Natural killer cell treated with Interleukin-12 subunit alpha and Interleukin-12 subunit beta and Interleukin-15 and Interleukin-18, amount 100 ng/mL, for 72 hours (primary cell): ENCODE measurements at places on chromosomes 13 and 19. TPM values are rescaled to one million over a fixed set of nuclear protein-coding genes. Genes with fewer than 3 reads are reported as not detected.
A peak's percentile ranks its signal among the peaks of the same experiment; 100 is the strongest.

- no peak overlapping the region for H3K4me3 ChIP-seq
- H3K27me3 ChIP-seq, result no peaks in the 10 kb centered on the region
- H3K27ac ChIP-seq, result no peak overlapping the region
- no peak for DNase-seq
These were observed 5.3 kb upstream of the ACTN4 start for GRCh38 chr19:38642176-38642575.

- no peak overlapping the region for H3K4me3 ChIP-seq
- no peaks in the 10 kb centered on the region for H3K4me1 ChIP-seq
- DNase-seq, result no peak
These were observed 236.9 kb downstream of the COL4A1 start for GRCh38 chr13:110070046-110070445.

DNA sequence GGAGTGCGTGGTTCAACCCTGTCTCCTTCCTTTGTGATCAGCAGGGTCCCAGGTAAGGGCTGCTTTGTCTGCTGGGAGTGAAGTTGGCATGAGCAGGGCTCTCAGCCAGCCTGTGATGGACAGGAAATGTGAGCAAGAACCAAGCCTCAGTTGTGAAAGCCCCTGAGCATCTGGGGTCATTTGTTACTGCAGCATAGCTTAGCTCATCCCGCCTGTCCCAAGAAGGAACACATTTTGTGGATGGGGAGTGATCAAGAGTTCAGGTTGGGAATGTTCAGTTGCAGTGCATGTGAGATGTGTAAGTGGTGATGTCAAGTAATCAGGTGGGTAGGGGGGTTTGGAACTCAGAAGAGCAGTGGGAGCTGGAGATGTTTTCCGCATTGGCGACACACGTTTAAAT, 152.4 kb downstream of the DPF1 start:
- no peaks in the 10 kb centered on the region for H3K27me3 ChIP-seq
- peaks cover 6% of the 10 kb centered on the region for H3K4me1 ChIP-seq
- no peak overlapping the region for H3K4me3 ChIP-seq
- no peak for DNase-seq
- no peak overlapping the region for H3K27ac ChIP-seq

DNA sequence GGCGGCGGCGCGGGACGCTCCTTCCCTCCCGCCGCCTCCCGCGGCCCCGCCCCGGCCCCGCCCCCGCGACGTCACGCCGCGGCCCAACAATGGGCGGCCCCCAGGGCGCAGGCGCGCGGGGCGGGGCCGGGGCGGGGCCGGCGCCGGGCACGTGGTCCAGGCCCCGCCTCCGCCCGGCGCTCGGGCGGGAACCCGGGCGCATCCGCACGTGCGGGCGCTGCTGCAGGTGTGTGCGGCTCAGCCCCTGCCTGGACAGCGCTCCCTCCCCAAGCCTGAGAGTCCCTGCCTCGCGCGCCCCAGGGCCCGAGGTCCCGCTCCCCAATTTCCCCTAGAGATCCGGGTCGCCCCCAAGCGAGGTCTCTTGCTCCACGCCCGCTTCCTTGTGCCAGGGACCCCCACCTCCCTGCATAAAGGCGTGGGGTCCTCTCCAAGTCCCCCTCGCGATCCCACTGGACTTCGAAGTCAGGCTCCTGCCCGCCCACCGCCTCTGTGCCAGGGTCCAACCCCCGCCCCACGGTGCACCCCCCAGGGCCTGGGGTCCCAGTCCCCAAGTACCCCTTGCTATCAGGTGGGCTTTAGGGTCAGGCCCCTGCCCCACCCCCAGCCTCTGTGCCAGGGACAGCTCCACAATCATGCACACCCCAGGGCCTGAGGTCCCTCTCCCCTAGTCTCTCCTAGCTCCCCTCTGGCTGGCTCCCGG, at the start of gene MEX3D:
Gene MEX3D (minus strand): TSS at position 6 of the 700 bp plus-strand sequence. CDS start 267 bp downstream, outside the sequence.
- H3K27me3 ChIP-seq, result peaks cover 8% of the 10 kb centered on the region
- peak; percentile 80 for DNase-seq
- peaks cover 6% of the 10 kb centered on the region for H3K4me1 ChIP-seq
- H3K27ac ChIP-seq, result no peak within 1 kb of the TSS
- H3K36me3 ChIP-seq, result no peaks in the 10 kb centered on the region

PRODH2 gene
- total RNA-seq, result not detected

CDX2 gene
- not detected for total RNA-seq

UBXN6 gene
- 56.9 TPM for total RNA-seq

DNA sequence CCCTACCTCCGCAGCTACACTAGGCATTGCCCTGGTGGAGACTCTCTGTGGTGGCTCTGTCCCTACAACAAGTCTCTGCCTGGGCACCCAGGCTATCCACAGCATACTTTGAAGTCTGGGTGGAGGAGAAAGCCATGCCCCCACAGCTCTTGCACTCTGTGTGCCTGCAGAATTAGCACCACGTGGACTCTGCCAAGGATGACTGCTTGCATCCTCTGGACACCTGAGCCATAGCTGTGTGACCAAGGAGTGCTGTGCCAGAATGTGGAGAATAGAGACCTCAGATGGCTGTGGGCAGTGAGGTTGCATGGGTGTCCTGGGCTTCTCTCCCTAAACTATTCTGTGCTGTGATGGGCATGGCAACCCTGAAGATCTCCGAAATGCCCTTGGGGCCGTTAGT, 21.2 kb upstream of the MCF2L start:
- H3K4me3 ChIP-seq, result no peak overlapping the region
- DNase-seq, result no peak
- H3K36me3 ChIP-seq, result no peaks in the 10 kb centered on the region
- peaks cover 2% of the 10 kb centered on the region for H3K4me1 ChIP-seq
- no peak overlapping the region for H3K27ac ChIP-seq

PGLYRP1 gene
- not detected for total RNA-seq

- H3K36me3 ChIP-seq, result peaks cover 8% of the 10 kb centered on the region
- H3K27ac ChIP-seq, result no peak overlapping the region
- H3K27me3 ChIP-seq, result no peaks in the 10 kb centered on the region
- H3K4me3 ChIP-seq, result no peak overlapping the region
These were observed 88.3 kb upstream of the TEX29 start for GRCh38 chr13:111232191-111232590.

GRCh38 chr19:44447916-44448674, at the start of gene ZNF229:
ZNF229 (minus strand) TSS chr19:44448472; CDS start chr19:44442847, 5,625 bp downstream.
- H3K36me3 ChIP-seq, result peaks cover 74% of the 10 kb centered on the region
- no peak within 1 kb of the TSS for H3K27ac ChIP-seq

DNA sequence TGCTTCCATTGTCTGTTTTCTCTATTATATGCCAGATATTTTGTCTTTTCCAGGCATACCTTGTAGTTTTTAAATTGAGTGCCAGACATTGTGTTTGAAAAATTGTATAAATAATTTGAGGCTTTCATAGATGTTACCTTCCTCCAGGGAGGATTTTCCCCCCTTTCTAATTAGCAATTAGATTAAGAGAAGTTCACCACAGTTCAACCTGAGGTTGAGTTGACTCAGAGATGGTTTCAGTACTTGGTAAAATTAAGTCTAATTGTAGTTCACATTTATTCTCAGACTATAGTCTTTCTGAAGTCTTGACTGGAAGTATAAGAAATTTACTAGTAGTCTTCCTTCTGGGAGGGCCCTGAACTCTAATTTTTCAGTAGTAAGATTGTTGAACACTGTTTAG, 104.1 kb upstream of the SCEL start:
- H3K4me3 ChIP-seq, result no peak overlapping the region
- no peaks in the 10 kb centered on the region for H3K36me3 ChIP-seq
- peaks cover 7% of the 10 kb centered on the region for H3K27me3 ChIP-seq
- DNase-seq, result no peak
- no peak overlapping the region for H3K27ac ChIP-seq
- no peaks in the 10 kb centered on the region for H3K4me1 ChIP-seq

KASH5 gene
- total RNA-seq, result not detected

DNA sequence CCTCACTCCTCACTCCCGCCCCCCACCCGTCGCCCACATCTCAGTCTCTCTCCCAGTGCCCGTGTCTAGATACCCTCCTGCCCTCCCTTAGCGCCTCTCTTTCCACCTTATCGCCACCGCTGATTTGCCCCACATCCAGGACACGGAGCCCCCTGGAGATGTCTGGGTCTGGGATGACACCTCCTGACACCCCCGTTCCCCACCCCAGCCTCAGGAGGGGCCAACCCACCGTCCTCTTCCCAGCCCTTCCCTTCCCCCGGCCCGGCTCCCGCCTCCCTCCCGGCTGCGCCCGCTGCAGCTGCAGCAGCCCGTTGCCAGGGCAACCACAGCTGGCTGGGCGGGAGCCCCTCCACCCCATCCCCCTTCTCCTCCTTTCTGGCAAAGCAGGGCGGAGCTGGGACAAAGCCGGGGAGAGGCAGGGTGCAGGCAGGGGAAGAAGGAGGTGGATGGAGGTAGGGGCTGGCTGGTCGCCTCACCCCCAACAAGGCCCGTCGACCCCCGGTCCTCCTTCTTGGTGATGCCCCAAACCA, 13.5 kb downstream of the DPF1 start:
- no peak overlapping the region for H3K27ac ChIP-seq
- DNase-seq, result no peak
- peaks cover 13% of the 10 kb centered on the region for H3K27me3 ChIP-seq
- no peak overlapping the region for H3K4me3 ChIP-seq
- peaks cover 20% of the 10 kb centered on the region for H3K4me1 ChIP-seq
- peaks cover 4% of the 10 kb centered on the region for H3K36me3 ChIP-seq

KIR3DL2 gene
- total RNA-seq, result 10.3 TPM

DNA sequence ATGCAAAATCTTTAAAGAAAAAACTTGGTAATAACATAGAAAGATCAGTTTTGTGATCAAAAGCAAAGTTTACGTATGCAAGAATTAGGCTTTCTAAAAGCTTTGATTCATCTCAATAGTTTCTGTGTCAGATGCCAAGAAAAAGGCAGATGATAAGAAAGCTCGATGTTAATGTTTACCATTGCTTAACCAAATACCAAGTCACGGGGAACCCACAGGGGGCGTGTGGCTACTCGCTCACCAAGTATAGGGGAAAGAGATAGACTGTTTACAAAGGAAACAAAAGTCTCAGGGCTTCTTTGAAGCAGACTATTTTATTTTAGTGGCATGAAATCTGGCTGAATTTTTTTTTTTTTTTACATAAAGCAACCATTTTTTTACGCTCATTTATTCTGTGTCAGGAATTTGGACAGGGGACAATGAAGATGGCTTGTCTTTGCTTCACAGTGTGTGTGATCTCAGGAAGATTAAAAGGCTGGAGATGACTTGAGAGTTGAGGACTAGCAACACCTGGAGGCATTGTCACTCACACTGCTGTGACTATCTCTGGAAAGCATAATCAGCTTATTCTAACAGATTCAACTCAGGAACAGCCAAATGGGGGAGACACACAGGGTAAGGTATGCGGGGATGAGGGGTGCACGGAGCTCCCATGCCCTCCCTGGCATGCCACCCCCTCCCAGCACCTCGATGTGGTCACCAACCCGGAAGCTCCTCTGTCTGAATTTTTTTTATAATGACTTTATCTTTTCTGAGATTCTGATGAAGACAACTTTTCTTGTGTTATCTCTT, 24.9 kb downstream of the RCBTB1 start:
- no peak for DNase-seq
- H3K27ac ChIP-seq, result no peak overlapping the region

DNA sequence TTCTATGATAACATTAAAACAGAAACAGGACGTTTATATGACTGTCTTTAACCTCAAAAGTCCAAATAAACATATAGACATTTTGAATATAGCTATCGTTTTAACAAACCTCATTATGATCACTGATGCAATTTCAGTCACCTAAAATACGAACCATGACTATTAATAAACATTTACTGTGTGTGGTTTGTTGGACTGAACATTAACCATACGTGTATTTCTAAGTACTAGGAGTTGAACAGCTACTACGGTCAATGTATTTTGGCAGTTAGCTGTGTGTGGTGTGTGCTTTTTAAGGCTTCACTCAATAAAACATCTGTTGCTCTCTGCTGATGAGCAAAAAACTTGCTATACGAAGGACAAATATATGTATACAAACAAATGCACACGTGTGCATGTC, 281.4 kb downstream of the ABCC4 start:
- peaks cover 5% of the 10 kb centered on the region for H3K36me3 ChIP-seq
- DNase-seq, result no peak
- H3K4me3 ChIP-seq, result no peak overlapping the region

GRCh38 chr19:6048793-6049405, 61.4 kb downstream of the RFX2 start:
- H3K4me3 ChIP-seq, result no peak overlapping the region
- peak; percentile 72 for DNase-seq
- H3K4me1 ChIP-seq, result no peaks in the 10 kb centered on the region
- H3K36me3 ChIP-seq, result no peaks in the 10 kb centered on the region
- no peak overlapping the region for H3K27ac ChIP-seq
- peaks cover 12% of the 10 kb centered on the region for H3K27me3 ChIP-seq

GRCh38 chr13:110047496-110047895, 259.5 kb downstream of the COL4A1 start:
- H3K36me3 ChIP-seq, result no peaks in the 10 kb centered on the region
- no peak overlapping the region for H3K4me3 ChIP-seq
- no peak overlapping the region for H3K27ac ChIP-seq
- H3K4me1 ChIP-seq, result no peaks in the 10 kb centered on the region
- H3K27me3 ChIP-seq, result peaks cover 3% of the 10 kb centered on the region

ELSPBP1 gene
- not detected for total RNA-seq

DNA sequence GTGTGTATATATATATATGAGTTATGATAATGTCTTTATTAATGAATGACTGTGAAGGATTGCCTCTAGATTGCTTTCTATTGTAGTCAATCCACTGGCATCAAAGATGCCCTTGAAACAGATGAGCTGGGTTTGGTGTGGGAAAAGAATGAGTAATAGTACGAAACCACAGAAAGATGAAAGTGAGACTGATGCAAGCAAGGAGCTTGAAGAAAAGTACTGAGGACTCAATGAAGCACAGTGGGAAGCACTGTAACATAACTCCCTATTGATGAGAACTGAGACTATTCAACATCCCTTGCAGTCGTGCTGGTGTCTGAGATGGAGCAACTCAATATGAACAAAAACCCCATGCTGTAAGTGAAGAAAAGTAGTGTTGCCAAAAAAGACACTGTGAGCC, 1794.2 kb downstream of the SLITRK5 start:
- DNase-seq, result no peak
- no peaks in the 10 kb centered on the region for H3K36me3 ChIP-seq
- no peak overlapping the region for H3K4me3 ChIP-seq
- no peaks in the 10 kb centered on the region for H3K27me3 ChIP-seq

- H3K4me1 ChIP-seq, result peaks cover 27% of the 10 kb centered on the region
- H3K4me3 ChIP-seq, result peak overlapping the region; percentile 76
- H3K36me3 ChIP-seq, result no peaks in the 10 kb centered on the region
- no peak for DNase-seq
- H3K27ac ChIP-seq, result peak overlapping the region; percentile 90
These were observed 254.3 kb upstream of the SLITRK1 start for GRCh38 chr13:84136582-84136981.

DNA sequence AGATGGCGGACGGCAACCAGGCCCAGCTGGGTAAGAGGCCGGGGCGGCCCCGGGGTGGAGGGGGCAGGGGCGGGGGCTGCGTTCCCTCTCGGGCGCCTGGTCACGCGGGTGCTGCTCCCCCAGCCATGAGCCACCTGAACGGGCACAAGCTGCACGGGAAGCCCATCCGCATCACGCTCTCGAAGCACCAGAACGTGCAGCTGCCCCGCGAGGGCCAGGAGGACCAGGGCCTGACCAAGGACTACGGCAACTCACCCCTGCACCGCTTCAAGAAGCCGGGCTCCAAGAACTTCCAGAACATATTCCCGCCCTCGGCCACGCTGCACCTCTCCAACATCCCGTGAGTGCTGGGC, 11.1 kb downstream of the PTBP1 start:
- no peaks in the 10 kb centered on the region for H3K27me3 ChIP-seq
- H3K4me1 ChIP-seq, result peaks cover 11% of the 10 kb centered on the region
- H3K36me3 ChIP-seq, result peaks cover 9% of the 10 kb centered on the region
- H3K4me3 ChIP-seq, result no peak overlapping the region
- DNase-seq, result no peak
